ENCODE measurements at places on chromosomes 7 and 10.

- no peak for DNase-seq
Observed at GRCh38 chr7:99863847-99864440, 12.9 kb downstream of the OR2AE1 start.

DNA sequence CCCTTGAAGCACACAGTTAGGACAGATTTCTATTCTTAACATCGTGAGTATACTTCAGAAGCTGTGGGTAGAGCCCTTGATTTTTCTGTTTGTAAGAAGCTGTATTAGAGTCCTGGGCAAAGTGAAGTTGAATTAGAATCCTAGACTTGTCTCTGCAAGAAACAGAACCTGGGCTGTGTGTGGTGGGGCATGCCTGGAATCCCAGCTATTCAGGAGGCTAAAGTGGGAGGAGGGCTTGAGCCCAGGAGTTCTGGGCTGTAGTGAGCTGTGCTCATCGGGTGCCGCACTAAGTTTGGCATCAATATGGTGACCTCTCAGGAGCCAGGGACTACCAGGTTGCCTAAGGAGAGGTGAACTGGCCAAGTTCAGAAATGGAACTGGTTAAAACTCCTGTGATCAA, 183.4 kb downstream of the GNAI1 start:
- DNase-seq, result no peak

DNA sequence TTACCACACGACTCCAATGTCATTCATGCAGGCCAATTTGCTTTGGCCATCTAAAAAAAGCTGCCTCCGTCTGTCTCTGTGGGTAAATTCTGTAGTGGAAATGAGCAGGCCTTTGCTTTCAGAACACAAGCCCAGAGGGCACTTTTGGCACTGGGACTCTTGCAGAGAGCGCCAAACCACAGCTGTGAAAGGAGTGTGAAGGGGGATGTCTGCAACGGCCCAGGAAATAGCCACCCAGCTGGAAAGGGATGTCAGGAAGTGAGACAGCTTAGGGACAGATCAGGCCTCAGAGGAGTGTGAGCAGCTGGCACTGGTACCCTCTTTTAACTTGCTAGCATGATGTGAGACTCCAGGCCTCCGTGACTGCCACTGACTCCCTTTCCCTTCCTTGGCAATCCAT, 152.4 kb downstream of the DKK1 start:
- DNase-seq, result no peak

- no peak for DNase-seq
Observed at GRCh38 chr7:74030861-74031260, 2.9 kb downstream of the ELN start.

GRCh38 chr10:93456480-93456879, 25.7 kb downstream of the MYOF start:
- DNase-seq, result no peak

DNA sequence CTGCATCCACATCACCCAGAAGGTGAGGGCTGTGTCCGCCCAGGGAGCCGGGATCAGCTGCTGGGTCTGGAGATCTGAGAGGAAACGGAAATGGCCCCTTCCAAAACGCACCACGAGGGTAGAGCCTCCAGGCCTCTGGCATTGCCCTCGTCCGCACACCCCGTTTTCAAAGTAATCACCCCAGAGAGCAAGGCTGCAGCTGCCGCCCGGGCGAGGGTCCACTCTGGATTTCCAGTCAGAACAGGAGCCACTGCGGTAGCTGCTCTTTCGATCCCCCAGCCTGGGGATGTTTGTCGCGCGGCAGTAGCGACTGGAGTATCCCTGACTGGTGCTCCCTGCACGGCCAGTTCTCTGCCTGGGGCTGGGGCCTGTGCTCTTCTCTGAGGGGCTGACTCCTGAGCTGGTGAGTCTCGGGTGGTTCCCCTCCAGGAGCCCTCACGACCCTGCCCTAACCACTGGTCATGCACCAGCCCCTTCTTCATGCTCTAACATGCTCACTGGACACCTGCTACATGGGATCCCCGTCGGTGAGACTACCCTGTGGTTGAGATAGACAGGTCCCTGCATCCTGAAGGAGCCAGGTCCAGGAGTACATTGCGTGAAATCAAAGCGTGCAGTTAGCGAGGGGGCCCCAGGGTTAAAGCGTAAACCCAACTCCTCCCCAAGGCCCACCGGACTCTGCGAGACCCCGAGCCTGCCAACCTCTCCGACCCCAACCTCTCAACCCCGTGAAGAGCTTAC, 99.2 kb downstream of the FOXL3 start:
- DNase-seq, result no peak

- DNase-seq, result no peak
Observed at GRCh38 chr10:3417096-3417495, 244.5 kb upstream of the PITRM1 start.

- DNase-seq, result no peak
Observed at GRCh38 chr10:47370878-47371277, 13.2 kb downstream of the ZNF488 start.

DNA sequence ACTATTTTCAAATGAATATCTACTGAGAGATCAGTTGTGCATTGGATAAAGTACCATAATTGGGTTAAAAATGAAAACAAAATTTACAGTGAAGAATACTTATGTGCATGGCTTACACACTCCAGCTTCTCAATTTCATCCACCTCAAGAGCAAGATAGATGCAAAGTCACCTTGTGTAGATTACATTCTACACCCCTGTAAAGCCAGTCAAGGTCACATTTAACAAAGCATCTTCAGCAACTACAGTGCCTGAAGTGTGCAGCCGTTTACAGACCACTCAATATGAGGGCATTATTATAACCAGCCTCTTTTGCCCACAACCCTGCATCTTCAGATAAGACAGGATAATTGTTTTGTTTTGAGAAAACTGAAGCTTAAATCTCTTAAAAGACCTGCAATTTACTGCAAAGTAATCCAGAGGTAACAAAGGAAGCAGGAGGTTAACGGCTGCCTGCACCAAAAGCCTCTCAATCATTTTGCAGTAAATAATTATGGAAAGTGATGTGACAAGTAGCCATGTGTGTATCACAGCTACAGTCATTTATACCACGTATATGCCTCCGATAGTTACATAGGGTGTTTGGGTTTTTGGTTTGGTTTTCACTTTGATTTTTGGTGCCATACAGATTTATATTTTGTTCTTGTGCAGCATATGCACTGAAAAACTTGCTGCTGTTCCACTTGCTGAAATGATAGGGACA, 4.9 kb downstream of the PURB start:
- DNase-seq, result no peak

GRCh38 chr10:78181381-78182055, 147.9 kb downstream of the RPS24 start:
- no peak for DNase-seq

GRCh38 chr10:114356751-114357514, 47.4 kb downstream of the AFAP1L2 start:
- DNase-seq, result no peak

- DNase-seq, result no peak
Observed at GRCh38 chr7:112255388-112255720, 48.9 kb downstream of the ZNF277 start.

GRCh38 chr10:30284865-30285594, 64.0 kb downstream of the MTPAP start:
- DNase-seq, result no peak

Data from activated CD4-positive, alpha-beta T cell treated with anti-CD3 and anti-CD28 coated beads for 4 hours (primary cell).